ENCODE measurements at places on chromosomes 7 and 10.

- no peak for DNase-seq
Measured at GRCh38 chr7:22589641-22590201, 89.7 kb upstream of the STEAP1B start.

DNA sequence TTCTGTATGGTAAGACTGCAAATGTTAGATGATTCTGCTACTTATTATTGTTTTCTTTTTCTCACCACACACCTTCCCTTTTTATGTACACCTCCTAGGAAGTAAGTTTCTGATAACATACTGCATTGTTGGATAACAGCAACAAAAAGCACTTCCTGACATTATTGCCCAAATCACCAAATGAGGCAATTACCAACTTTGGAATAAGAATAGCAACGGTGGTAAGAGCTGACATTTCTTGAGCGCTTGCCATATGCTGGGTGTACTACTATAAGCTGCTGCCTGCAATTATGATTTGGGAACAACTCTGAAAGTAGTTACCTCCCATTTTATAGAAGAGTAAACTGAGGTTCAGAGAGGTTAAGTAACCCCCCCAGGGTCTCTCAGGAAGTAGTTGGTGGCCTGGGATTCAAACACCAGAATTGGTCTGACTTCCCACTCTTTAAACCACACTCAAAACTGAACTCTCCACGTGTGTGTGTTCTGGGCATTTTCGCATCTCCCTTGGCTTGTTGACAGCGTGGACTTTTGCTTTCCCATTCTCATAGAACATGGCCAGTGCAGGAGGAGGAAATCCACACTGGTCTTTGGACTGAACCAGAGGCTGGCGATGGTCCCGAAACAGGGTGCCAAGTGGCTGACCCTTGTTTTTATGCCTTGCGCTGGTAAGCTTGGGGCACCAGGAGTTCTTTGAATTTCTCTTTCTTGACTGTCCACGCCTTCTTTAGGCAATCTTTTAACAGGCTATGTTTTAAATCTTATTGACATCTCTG, 71.4 kb downstream of the TCF7L2 start:
- DNase-seq, result no peak

GRCh38 chr7:101160910-101161309, 4.5 kb downstream of the VGF start:
- no peak for DNase-seq

GRCh38 chr7:101315336-101315735, 6.3 kb downstream of the IFT22 start:
- DNase-seq, result peak; percentile 22

All from CD8-positive, alpha-beta memory T cell (primary cell).